NCI-H226 (cell line): ENCODE measurements at places on chromosomes 7 and 10.

DNA sequence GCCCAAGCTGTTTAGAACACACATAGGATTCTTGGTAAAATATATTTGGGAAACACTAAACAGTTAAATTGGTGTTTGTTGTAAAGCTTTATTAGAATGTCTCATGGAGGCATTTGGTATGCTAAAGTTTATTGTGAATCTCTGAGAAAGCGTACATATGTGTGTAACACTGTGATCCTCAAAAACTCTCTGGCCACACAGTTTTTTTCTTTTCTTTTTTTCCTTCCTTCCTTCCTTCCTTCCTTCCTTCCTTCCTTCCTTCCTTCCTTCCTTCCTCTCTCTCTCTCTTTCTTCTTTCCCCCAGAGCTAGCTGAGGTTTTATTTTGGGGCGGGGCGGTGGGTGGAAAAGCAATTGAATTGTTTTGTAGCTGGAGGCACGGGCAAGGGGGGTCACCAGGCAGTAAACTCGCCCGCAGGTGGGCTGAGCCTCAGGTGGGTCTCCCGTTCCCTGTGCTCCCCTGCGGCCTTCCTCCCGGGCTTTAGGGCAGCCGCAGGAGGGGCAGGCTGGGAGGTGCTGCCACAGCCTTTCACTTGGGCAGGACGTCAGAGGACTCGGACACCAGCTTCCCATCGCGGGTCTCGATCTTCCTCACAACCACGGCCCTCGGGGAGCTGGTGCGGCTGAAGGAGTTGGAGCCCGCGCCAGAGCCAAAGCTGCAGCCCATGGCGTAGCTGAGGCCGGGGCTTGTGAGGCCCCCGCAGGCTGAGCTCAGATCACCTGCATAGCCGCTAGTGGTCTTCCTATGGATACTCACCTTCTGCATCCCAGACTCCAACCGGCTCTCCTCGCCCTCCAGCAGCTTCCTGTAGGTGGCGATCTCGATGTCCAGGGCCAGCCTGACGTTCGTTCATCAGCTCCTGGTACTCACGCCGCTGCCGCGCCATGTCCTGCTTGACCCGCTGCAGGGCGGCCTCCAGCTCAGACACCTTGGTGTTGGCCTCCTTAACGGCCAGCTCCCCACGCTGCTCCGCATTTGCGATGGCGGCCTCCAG lies 459.0 kb downstream of the GATA3 start:
- DNase-seq, result no peak

DNA sequence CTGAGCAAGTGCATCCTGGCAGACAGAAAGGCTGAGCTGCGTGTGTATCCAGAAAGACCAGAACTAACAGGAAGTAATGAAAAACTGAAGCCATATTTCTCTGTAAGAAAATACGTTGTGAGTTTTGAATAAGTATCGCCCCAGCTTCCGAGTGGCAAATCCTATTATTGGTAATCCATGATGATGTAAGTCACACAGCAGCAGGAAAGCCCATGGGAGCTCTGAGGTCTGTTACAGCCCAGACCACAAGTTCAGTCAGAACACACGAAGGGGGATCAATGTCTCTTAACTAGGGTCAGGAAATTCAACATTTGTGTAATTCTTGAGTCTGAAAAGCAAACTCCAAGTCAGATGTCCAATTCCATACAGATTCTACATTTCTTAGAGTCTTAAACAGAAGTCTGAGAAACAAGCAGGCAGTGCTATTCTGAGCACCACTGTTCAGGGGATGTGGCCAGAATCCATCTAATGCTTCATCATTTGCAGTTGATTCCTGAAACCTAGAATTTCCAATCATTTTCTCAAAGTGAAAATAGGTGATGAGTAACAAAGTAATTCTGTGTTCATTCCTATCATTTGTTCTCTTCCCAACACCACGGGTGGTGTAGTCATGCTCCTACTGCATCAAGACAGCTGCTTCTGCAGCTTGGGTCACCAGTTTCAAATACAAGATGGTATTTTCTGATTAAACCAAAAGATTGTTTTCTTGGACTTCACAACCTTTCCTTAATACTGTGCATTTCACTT lies at the start of gene LRIT2:
TSS of gene LRIT2 (minus strand) at position 118 of the 747 bp plus-strand sequence. CDS start at position 94, 24 bp downstream.
- no peak for DNase-seq

DNA sequence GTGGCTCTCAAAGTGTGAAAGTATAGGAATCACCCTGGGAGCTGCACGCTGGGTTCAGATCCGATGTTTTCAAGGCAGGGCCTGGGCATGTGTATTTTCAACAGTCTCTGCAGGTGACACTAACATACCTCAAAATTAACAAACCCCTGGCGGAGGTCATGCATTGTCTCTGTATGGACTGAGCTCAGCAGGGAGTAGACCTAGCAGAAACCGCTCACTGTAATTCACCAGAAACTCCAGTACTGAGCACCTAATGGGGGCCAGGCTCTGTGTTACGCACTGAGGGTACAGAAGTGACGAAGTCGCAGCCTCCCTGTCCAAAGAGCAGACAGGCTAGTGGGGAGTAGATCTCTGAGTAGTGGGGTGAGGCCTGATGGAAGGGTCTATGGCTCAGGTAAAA lies 5.6 kb downstream of the STRA8 start:
- DNase-seq, result no peak

- no peak for DNase-seq
Observed at GRCh38 chr10:126216632-126216961, 171.7 kb downstream of the ADAM12 start.

DNA sequence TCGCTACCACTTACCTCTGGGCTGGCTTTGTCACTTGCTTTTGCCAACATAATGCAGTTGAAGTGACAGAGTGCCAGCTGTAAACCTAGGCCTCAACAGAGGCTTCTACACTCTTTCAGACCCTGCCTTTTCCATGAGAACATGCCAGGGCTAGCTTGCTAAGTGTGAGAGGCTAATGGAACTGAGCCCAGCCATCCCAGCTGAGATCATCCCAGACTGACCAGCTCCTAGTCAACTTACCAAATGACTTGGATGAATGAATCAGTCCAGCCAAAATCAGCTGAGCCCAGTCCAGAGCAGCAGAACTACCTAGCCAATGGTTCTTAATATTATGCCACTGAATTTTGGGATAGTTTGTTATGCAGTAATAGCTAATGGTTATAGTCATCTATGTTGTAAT lies 34.7 kb upstream of the MKLN1 start:
- DNase-seq, result peak; percentile 61

DNA sequence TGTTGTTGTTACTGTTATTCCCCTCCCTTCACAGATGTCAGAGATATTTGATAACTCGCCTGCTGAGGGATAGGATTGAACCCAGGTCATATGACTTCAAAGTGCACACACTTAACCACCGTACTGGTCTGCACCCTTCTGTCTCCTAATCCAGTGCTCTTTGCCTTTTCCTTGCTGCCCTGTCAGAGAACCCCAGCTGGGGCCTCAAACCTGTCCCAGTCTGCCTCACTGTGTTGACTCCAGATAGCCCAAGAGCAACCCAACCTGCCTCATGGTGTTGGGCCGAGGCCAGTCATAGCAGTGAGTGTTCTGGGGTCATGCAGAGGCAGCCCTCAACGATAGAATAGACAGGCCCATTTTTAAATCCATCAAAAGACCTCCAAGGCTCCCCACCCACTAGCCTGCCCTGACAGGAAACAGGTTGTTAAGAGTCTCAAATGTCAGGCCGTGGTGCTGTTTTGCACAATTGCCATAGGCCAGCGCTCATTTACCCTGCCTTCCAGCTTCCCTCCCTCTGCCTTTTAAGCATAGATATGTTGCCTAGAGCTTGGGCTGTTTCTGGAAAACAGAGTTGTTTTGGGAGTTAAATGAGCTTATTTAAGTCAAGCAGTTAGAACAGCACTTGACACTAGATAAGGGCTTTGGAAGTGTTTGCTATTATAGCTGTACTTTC lies 37.0 kb upstream of the PDCD4 start:
- no peak for DNase-seq

GRCh38 chr7:38195804-38196595 lies 18.0 kb downstream of the STARD3NL start:
- DNase-seq, result no peak

GRCh38 chr10:124250506-124250905 lies 157.1 kb upstream of the CHST15 start:
- DNase-seq, result no peak

- DNase-seq, result no peak
Observed at GRCh38 chr10:130714742-130715467, 578.7 kb downstream of the GLRX3 start.

DNA sequence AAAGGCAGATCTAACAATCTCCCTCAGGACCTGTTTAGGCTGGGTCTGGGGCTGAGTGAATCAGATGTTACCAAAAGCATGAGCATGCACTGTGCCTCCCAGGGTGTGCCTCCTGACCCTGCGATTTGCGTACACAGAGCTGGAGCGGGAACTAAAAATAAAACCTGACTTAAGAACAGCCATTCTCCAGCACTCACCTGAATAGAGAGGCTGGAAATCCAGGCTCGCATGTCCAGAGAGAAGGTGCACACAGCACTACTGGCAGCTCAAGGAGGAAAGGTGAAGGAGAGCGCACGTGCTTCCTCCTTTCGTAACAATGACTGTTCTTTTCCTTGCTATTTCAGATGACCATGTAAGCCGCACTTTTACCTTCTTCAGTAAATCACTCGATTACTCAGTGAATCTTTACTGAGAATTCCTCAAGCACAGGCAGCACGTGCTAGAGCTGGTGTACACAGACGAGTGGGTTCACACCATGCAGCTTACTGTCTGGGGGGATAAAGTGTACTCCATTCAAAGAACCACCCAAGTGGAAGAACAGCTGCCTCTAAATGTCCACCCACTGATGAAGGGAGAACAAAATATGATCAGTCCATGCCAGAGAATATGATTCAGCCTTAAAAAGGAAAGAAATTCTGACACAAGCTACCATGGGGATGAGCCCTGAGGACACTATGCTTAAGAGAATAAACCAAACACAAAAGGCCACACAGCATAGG lies 45.6 kb downstream of the SFMBT2 start:
- no peak for DNase-seq

DNA sequence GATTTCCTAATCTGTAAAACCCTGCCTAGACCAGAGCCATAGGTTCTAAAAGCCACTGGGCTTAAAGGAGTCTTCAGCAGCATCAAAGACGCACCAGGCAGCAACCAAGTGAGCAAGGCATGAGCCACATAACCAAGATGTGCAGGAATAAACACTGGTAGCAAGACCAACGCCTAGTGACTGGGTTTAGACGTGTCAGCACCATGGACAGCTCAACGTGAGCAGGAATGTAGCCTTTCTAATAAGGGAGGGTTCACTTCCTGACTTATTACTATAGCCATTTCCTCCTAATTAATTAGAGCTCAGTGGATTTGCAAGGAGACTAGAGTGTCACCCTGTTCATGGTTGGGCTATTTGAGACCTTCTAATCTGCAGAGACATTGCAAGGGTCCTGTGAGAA lies 223.7 kb downstream of the LHFPL3 start:
- peak; percentile 7 for DNase-seq

DNA sequence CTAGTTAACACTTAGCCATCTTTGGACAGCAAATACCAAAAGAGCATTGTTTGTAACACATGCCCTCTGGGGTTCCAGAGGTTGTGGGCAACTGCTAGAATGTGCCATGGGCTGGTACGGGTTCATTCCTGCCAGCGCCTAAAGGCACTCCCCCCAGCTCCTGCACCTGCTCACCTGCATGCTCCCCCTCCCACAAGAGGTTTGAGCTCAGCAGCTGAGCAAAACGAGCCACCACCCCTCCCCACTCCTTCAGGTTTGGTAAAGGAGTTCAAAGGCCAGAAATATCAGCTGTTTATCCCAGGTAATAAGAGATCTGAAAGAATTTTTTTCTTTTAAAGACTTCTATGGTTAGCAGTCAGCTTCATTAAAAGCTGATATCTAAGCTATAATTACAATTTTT lies 53.5 kb downstream of the HTR7 start:
- no peak for DNase-seq

DNA sequence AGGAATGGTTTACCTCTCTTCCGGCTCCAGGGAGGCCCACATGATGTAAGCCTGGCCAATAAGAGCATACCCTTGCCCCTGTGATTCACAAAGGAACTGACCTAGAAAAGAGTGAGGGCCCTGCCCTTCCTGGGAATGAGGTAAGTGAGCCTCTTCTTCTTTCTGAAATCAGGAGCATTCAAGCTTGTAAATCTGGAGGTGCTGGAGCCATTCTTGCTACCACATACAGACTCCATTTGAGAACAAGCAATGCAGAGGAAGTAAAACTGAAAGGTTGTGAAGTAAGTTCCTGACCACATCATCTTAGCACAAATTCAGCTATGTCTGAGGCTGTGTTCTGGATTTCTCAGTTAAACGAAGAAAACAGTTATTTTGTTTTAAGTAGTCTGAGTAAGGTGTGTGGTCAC lies 132.2 kb downstream of the CD36 start:
- no peak for DNase-seq

DNA sequence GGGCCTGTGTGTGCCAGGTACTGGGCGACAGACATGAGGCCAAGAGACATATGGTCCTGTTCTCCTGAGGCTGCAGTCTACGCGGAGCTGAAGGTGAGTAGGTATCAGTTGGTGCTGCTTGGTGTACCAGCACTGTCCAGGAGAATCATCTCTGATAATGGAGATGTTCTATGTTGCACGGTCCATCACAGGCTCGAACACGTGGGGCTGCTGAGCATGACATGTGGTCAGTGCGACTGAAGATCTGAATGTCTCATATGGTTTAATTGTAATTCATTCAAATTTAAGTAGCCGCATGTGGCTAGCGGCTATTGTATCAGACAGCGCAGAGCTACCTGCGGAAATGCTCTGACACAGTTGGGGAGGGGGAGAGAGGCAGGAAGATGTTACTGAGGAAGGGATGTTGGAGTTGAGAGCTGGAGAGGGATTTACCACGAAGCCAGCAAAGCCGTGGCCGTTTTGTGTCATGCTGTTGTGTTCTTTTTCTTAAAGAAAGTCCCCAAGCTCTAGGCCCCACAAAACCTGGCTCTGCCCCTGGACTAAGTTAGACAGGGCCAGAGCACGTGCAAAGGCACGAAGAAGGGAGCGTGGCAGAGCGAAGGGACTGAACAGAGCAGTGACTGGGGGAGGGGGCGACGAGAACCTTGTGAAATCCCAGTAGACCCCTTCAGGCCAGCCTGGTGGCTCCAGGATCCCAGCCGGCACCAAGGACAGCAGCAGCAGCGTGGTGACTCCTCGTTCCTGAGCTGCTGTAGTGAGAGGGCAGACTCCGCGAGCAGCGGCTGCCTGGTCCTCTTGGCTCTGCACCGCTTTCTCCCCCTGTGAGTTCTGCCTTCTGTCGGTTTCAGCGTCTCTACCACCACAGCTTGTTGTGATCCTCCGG lies 20.0 kb downstream of the SMKR1 start:
- no peak for DNase-seq
